ENCODE measurements at places on chromosomes 3 and 15.

- DNase-seq = no peak
These were observed 356.3 kb downstream of the FOXP1 start for GRCh38 chr3:71227270-71227661.

- no peak for DNase-seq
These were observed 95.1 kb upstream of the MRPS22 start for GRCh38 chr3:139248593-139249255.

- no peak for DNase-seq
These were observed 59.4 kb upstream of the TRPM1 start for GRCh38 chr15:31160740-31161495.

DNA sequence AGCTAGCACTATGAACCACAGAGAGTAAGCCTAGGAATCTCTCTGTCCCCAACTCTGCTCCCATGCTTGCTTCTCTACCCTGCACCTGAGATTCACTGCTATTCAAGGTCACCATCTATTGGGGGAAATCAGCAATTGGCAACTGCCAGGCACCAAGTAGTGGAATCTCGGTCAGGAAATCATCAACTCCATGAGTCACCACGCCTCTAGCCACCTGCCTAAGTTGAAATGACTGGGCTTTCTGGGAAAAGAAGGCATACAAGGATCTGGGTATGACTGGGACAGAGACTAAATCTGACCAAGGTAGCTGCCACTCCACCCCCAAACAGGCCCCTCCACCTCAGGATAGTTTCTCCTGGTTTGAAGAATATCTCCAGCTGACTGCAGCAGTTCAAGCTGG, 464.1 kb upstream of the CBLB start:
- no peak for DNase-seq

DNA sequence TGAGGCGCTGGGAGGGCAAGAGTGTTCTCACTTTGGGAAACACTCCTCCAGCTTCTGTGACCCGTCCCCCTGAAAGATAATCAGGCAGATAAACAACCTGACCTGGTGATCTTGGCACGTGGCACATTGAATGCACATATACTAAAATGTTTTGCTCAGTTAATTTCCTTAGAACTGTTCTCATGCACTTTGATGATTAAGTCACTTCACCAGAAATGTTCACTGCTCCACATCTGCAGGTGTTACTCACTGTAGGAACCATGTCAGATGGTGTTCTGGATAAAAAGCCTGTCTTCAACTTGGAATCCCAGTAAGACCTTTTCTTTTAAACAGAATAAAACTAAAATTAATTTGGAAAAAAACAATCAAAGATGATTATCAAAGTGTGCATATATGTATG, 24.6 kb upstream of the NIPA2 start:
- no peak for DNase-seq

DNA sequence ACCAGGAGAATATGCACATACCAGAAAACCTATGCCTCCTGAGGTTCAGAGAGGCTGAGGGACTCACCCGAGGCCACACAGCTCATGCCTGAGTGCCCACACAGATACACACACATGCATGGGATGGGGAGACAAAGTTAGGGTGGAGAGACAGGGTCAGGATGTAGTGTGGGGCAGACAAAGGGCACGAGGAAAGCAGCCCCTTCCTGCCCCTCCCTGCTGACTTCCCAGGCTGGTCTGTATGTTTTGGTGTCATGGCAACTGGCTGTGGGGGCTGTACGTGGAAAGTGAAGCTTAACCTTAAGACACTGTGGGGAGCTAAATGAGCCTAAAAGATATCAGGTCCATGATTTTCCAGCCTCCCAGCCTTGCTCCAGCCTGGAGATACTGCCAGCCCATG, 57.8 kb downstream of the EPHB3 start:
- DNase-seq = no peak

GRCh38 chr15:60798821-60799220, 319.9 kb upstream of the ICE2 start:
- no peak for DNase-seq

GRCh38 chr3:113054552-113054951, 63.8 kb downstream of the GTPBP8 start:
- no peak for DNase-seq

DNA sequence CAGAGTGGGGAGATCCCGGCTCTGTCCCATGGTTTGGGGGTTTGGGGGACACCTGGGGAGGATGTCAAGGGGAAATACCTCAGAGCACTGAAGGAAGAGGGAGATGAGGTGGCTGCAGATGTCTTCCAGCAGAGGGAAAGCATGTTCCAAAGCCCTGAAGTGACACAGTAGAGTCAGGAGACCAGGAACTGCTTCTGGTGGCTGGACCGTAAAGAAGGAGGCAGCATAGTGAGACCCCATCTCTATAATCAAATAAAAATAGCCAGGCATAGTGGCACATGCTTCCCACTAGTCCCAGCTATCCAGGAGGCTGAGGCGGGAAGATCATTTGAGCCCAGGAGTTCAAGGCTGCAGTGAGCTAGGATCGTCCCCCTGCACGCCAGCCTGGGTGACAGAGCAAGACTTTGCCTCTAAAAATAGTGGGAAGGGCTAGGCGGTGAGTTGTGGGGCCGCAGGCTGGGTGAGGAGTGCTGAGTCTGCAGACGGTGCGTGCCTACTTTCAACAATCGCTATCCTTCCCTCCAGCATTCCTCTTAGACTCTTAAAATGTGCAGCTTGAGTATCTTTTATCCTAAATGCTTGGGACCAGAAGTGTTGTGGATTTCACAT, 26.2 kb downstream of the HES1 start:
- no peak for DNase-seq

GRCh38 chr3:183438735-183439134, 10.3 kb upstream of the MCF2L2 start:
- DNase-seq = no peak

GRCh38 chr3:62611541-62612240, 238.3 kb upstream of the FEZF2 start:
- DNase-seq = no peak

- DNase-seq = no peak
These were observed 84.0 kb upstream of the PXYLP1 start for GRCh38 chr3:141147657-141148056.

- no peak for DNase-seq
These were observed 32.0 kb upstream of the CASR start for GRCh38 chr3:122151480-122151879.

GRCh38 chr3:108221393-108221792, 831 bp downstream of the IFT57 start:
- no peak for DNase-seq

DNA sequence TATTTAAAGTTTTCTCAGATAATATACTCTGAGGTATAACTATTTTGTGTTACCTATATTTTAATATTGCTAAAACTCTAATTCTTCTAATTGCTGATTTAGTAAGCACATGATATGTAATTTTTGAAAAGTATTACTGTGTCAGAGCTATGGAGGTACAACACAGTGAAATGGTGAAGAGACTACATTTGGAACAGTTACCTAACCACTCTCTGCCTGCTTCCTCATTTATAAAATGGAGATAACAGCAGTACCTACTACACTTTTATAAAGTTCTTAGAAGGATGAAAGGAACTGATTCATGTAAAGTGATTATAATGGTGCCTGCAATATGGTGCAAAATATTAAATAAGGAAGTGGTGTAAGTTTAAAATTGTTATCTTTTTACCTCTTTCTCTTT, 16.3 kb upstream of the NEK10 start:
- DNase-seq = no peak

GRCh38 chr15:64746356-64746755, 29.0 kb downstream of the RBPMS2 start:
- no peak for DNase-seq

- DNase-seq = peak; percentile 48
These were observed 1.4 kb upstream of the NDUFAF3 start for GRCh38 chr3:49020330-49021212.

All from GM12892 (cell line).